ENCODE measurements at places on chromosomes 1 and 21.

GRCh38 chr1:174266476-174266875, 107.2 kb downstream of the RABGAP1L start:
- no peak for DNase-seq

DNA sequence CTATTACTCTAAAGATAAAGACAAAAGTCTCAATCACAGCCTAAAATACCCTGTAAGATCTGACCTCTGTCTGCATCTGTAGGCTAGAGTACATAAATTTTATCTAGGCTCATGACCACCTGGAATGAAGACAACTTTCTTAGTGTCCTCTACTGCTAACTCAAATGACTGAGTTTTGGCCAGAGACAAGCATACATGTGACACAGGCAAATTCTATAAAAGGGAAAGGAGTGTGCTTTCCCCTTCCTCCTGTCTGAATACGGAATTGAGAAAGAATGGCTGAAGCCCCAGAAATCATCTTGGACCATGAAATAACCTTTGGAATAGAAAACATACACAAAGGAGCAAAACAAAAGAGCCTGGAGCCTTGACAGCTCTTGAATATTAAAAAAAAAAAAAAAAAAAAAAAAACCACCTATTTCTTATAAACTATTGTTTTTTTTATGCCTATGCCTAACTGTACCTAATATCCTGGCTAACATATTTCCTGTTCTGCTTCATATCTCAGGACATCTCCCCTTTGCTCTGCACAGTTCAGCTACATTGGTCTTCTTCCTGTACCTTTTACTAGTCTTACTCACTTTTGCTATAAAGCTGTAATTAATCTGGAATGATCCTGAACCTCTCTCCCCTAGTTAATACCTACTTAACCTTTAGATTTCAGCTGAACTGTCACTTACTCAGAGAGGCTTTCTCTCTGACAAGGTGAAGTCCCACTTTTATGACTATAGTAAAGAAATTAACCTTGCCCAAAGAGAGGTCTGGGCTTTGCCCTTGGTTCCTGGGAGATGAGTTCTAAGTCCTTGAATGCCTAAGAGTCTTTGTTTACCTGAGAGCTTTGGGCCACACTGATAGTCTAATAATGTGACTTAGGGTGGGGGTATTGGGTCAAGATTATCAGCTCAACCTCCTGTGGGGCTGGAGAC, 16.1 kb downstream of the UCHL5 start:
- DNase-seq = no peak

GRCh38 chr1:239805851-239806772, 285.6 kb upstream of the FMN2 start:
- no peak for DNase-seq

DNA sequence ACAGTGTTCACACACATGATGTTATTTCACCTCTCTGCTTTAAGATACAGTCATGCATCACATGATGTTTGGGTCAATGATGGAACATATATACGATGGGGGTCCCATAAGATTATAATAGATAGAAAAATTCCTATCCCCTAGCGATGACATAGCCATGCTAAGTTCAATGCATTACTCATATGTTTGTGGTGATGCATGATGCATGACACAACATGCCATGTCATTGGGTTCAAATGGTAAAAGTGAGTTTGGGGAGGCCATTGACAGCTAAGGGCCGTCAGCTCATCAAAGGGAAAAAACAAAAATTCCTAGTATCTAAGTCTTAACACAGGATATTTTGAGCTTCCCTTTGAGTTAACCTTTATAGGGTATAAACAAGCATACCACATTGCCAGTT, 73.6 kb downstream of the ATP1A1 start:
- no peak for DNase-seq

GRCh38 chr1:64864018-64864940, 102.1 kb downstream of the JAK1 start:
- DNase-seq = peak; percentile 15

- DNase-seq = no peak
Observed at GRCh38 chr1:29695803-29696202, 459.5 kb downstream of the PTPRU start.

GRCh38 chr1:39524591-39525365, 33.3 kb downstream of the BMP8A start:
- DNase-seq = no peak

- no peak for DNase-seq
Observed at GRCh38 chr1:15311122-15311822, 64.2 kb downstream of the FHAD1 start.

GRCh38 chr1:205770618-205771017, 4.7 kb downstream of the RAB29 start:
- DNase-seq = no peak

DNA sequence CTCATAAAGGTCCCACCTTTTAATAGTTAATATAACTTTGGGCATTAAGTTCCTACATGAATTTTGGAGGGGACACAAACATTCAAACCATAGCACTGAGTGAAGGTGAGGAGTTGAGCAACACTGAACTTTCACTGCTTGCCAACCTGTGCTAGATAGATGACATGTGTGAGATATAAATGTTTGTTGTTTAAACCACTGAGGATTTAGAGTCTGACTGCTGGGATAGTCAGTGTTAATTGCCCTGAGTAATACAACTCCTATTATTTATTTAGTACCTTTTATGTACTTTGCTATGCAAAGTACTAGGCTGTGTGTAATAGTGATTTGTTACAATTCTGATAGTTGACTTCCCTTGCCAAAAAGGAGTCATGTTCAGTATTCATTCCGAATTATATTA, 32.4 kb upstream of the SLC16A1 start:
- no peak for DNase-seq

GRCh38 chr1:184152974-184153373, 101.4 kb downstream of the TSEN15 start:
- DNase-seq = no peak

DNA sequence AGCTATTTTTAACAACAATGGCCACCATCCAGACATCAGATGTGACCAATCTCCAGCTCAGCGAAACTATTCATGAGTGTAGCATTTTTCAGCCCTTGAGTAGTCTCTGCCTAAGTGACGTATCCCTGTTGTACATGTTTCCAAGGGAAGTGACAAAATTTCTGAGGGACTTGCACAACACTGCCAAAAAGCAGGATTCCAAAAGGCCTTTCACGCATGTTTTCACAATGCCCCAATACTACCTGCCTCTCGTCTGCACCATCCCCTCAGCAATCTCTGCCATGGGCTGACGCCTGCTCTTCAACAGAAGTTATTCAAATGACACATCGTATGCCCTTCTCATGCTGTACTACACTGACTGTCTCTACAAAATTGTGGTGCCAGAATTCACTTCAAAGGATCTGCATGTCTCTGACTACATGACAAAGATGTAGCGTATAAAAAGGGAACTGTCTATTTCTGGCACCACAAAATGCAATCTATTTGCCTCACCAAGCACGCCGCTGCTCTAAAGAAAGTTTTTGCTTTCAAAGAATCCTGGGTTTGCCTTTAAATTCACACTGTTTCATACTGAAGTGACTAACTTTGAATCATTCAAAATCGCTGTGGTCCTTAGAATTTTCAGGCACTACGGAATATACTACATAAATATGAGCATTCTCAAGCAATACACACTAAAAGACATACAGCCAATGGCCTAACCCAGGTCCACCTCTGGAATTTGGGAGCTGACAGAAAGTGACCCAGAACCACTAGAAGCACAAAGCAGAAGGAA, 32.9 kb downstream of the JAK1 start:
- DNase-seq = no peak
